Activated naive CD8-positive, alpha-beta T cell treated with anti-CD3 and anti-CD28 coated beads, Interleukin-2, amount 10 ng/mL, durations not matched to agents 7 days and 5 days (primary cell): ENCODE measurements at places on chromosomes 4 and X. TPM values are rescaled to one million over a fixed set of nuclear protein-coding genes. Genes with fewer than 3 reads are reported as not detected.

- DNase-seq: no peak
Observed at GRCh38 chrX:14946606-14947155, 73.5 kb downstream of the MOSPD2 start.

The EXOC1L gene
- not detected for total RNA-seq

GRCh38 chrX:10902001-10902400 is 209.1 kb upstream of the HCCS start:
- DNase-seq: no peak

The KCNIP4 gene
- not detected for total RNA-seq

The FANCB gene
- 12.0 TPM for total RNA-seq

- no peak for DNase-seq
Observed at GRCh38 chr4:145825255-145825654, 113.4 kb downstream of the ZNF827 start.

DNA sequence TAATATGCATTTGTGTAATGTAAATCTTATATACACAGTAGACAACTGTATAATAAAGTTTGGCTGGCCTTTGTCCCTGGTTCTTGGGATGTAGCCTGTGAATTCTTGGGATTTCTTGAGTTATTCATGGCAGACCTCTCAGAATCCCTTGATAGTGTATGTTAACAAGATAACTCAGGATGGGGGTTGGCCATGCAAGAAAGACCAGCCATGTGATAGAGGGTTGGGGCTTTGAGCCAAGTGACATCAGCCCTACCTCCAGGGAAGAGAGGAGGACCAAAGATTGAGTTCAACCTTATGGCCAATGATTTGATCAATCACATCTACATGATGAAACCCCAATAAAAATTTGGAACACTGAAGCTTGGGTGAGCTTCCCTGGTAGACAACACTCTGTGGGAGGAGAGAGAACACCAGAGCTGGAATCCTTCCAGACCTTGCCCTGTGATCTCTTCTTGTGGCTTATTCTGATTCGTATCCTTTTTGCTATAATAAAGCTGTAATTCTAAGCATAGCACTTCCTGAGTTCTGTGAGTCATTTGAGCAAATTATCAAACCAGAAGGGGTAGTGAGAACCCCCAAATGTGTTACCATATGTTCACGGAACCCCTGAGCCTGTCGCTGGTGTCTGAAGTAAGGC is 11.3 kb downstream of the SLC2A9 start:
- DNase-seq: no peak

DNA sequence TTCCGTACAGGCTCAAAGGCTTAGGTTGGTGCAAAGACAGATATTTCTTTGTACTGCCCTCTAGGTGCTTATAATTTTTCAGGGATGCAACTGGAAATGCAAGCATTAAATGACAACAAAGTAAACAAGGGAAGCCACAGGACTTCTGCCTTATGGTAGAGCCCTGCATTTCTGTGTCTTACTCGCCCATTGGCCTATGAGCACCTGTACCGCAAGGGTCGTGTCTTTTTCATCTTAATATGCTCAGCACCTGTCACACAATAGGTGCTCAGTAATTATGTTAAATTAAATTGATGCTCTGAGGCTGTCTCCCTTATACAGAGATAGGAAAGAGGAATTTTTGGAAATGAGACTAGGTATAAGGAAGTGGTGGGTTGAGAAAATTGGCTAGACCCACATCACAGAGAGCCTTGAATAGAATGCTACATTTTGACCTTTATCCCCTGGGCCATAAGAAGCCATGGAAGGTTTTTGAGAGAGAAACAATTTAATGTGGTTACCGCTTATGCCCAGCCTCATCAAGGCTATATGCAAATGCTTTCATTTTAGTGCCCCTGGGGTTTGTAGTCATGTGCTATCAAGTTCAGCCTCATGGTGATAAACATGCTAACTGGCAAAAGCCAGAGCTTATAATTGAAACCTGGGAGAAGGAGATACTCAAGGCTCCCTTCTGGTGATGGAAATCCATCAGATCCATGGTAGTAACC is 16.3 kb downstream of the VSIG4 start:
- no peak for DNase-seq

The NLGN3 gene
- 1.9 TPM for total RNA-seq

DNA sequence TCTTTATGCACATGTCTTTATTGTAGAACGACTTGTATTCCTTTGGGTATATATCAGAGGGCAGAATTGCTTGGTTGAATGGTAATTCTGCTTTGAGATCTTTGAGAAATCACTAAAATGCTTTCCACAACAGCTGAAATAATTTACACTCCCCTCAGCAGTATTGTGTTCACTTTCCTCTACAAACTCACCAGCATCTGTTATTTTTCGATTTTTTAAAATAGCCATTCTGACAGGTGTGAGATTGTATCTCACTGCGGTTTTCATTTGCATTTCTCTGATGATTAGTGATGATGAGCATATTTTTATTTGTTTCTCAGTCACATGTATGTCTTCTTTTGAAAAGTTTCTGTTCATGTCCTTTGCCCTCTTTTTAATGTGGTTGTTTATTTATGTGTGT is 459.8 kb downstream of the PABPC4L start:
- DNase-seq: no peak

DNA sequence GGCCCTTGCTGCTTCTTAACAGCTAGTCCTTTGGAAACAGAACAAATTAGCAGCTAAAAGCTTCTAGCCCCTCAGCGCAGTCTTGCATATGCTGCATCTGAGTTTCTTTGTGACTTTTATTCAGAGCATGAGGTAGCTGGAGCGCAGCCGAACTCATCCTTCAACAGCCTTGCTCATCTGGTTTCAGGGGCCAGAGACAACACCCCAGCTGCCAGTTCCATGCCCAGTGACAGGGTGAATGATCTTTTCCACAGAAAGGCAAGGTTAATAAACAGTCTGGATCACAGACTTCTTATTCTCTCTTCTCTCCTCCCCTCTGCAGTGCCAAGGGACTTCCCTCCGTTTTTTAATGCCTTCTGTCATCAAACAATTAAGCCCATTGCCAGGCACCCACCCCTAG is 216.6 kb upstream of the INTU start:
- DNase-seq: no peak

DNA sequence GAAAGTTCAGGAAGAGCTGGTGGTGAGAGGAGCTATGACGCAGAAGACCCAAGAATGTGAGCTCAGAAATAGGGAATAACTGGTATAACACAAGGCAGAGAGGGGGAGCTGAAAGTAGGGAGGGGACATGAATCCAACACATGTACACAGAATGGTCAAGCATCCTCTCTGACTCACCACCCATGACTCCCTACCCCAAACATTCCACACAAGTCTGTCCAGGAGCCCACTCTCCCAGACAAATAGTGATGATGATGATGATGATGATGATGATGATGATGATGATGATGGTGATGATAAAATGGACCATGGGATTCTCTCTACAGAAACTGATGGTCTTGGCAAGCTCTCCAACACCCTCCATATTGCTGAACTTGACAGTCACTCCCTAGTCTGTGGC is 46.4 kb downstream of the NAT8L start:
- no peak for DNase-seq

The HTN1 gene
- not detected for total RNA-seq

GRCh38 chr4:138409670-138410069 is 167.5 kb upstream of the SLC7A11 start:
- DNase-seq: no peak

DNA sequence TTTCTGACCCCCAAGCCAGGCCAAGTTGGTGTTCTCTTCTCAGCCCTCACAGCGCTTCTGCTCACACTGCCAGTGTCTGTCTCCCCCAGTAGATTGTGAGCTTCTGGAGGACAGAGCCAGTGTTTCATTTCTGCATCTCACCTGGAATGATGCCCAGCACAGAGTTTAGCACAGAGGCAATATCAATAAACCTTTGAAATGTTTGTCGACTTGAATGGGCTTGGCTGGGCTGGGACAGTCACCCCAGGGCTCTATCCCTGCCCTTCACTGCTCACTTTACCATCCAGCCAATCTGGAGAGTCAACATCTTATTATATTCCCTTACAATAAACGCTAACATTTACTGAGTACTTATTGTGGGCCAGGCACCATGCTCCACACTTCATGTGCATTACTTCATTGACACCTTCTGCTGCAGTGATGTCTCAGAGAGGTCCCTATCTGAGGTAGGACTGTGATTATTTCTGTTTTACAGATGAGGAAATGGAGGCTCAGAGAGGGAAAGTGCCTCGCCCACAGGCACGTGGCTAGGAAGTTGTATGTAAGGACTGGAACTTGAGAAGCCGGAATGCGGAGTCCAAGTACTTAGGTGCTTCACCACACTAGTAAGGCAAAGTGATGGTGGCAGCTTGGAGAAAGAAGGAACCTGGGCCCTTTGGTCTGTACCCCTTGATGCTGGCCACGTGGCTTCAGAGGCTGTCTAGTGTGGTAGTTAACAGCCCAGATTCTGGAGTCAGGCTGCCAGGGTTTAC is 19.5 kb downstream of the EFNB1 start:
- DNase-seq: no peak

GRCh38 chr4:139301821-139302611 is at the start of gene NDUFC1:
Gene NDUFC1, minus strand, starts transcription at chr4:139302477. Its CDS starts 6,679 bp downstream, at chr4:139295798.
- DNase-seq: peak; percentile 76
